Choroid plexus epithelial cell (primary cell): ENCODE measurements at places on chromosomes 5 and 9.

- peak; percentile 28 for DNase-seq
These were observed 354 bp downstream of the NCBP1 start for GRCh38 chr9:97633859-97634490.

GRCh38 chr5:155908543-155908942 is 418.4 kb upstream of the SGCD start:
- no peak for DNase-seq

- DNase-seq = no peak
These were observed 115.5 kb downstream of the C9orf50 start for GRCh38 chr9:129505270-129505902.

DNA sequence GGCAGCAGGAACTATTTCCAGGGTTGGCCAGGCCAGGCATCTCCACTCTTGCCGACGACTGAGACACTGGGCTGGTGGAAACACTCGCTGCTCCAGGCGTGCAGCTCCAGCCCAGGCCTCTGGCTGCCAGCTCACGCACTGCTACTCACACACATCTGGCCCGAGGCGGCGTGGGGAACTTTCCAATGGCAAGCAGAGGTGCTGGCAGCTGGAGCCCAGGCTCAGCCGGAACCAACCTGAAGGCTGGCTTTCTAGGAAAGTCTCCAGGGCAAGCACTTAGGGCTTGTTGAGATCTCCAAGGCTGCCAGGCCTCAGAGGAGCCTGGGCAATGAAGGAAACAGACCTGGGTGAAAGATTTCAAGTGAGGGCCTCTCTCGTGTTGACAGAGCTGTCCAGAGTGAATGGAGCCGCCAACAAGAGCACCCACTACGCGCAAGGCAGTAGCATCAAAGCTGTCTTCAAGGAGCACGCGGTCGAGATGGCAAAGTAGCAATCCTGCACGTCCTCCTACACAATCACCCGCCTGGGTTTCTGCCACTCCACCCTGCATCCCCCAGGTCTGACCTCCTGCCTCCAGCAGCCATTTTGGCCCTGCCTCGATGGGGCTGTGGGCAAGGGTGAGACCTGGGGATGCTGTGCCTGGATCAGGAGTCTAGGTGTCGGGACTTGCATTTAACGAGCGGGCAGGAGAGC is 14.4 kb downstream of the SH3PXD2B start:
- DNase-seq = no peak

GRCh38 chr5:56409331-56410190 is 176.4 kb upstream of the ANKRD55 start:
- peak; percentile 55 for DNase-seq

- no peak for DNase-seq
These were observed 17.2 kb downstream of the MED10 start for GRCh38 chr5:6361101-6361500.

DNA sequence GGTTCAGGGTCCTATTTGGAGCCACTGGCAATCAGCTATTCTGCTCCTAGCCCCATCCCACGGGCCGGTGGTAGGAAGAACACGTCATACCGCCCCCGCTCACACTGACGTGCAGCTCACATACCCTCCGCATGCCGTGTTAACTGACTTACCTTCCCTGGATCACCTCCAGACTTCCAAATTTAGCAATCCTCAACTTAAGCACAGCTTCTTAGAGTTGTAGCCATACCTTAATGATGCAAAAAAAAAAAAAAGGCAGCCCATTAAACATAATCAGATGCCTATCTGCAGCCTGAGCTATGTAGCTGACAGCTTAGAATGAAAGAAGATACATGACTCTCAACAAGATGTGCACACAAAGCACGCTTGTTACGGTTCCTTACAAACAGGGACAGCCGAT is 93.0 kb downstream of the IRX2 start:
- no peak for DNase-seq

DNA sequence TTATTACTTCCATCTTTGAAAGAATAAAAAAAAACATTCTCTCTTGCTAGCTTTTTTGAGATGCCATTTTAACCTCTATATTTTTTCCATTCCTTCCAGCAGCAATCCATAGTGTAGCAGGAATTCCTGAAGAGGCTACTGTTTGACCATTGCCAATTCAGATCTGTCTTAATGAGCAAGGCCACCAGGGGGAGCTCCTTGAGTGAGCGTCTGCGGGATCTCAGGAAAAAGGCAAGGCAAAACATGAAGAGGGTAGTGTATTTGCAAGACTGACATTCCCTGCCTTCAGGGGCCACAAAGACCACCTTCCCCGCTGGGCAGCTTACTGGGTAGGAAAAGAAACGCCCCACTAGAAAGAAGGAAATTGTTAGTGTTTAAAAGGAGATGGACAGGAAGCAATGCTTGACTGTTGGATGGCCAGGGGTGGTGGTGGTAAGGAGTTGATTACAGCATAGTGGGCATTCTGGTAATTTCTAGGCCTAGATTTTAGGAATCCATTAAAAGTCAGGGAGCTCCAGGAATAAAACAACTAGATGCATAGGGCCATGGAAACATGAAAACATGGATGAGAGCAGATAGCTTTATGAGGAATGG is 206.6 kb upstream of the HAPLN1 start:
- DNase-seq = peak; percentile 80
